ENCODE measurements at places on chromosomes 11 and 22.

DNA sequence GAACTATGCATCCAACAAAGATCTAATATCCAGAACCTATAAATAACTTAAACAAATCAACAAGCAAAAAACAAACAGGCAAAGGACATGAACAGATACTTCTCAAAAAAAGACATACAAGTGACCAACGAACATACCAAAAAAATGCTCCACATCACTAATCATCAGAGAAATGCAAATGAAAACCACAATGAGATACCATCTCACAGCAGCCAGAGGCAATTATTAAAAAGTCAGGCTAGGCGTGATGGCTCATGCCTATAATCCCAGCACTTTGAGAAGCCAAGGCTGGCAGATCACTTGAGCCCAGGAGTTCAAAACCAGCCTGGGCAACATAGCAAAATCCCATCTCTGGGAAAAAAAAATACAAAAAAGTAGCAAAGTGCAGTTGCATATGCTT is 10.7 kb downstream of the SAA4 start:
- DNase-seq: no peak

GRCh38 chr11:87926250-87926970 is 248.8 kb downstream of the RAB38 start:
- DNase-seq: no peak

- no peak for DNase-seq
These were observed 17.9 kb upstream of the UVRAG start for GRCh38 chr11:75797116-75797515.

DNA sequence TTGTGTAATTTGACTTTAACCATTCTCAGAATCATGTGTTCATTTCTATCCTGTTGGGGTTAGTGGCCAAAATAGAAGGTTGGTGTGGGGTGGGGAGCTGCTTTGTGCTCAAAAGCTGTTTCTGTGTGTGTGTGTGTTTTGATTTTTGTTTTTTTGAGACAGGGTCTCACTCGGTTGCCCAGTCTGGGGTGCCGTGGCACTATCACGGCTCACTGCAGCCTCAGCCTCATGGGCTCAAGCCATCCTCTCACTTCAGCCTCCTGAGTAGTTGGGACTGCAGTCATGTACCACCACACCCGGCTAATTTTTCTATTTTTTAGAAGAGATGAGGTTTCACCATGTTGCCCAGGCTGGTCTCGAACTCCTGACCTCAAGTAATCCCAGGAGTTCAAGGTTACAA is 18.1 kb upstream of the AIFM3 start:
- DNase-seq: no peak

- DNase-seq: no peak
These were observed 7.6 kb upstream of the ASCL2 start for GRCh38 chr11:2277933-2278523.

- DNase-seq: no peak
These were observed 966.5 kb downstream of the NTM start for GRCh38 chr11:132336781-132337535.

DNA sequence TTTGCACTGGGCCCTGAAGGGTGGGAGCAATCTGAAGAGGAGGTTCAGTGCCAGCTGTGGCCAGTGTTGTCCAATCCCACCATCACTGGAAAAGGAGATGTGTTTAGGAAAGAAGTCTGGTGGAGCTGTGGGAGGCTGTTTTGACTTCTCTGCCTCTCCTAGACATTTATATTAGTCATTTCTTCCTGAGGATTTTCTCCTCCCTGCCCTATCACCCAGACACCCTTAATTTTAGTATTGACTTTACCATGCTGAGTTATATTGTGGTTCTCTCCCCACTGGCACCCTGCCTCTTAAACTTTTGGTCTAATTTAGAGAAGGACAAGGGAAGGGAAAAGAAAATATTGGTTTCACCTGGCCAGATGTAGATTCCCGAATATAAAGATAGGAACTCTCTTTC is 159.1 kb downstream of the WNT11 start:
- DNase-seq: no peak

GRCh38 chr11:119970555-119971304 is 167.2 kb downstream of the TRIM29 start:
- no peak for DNase-seq

DNA sequence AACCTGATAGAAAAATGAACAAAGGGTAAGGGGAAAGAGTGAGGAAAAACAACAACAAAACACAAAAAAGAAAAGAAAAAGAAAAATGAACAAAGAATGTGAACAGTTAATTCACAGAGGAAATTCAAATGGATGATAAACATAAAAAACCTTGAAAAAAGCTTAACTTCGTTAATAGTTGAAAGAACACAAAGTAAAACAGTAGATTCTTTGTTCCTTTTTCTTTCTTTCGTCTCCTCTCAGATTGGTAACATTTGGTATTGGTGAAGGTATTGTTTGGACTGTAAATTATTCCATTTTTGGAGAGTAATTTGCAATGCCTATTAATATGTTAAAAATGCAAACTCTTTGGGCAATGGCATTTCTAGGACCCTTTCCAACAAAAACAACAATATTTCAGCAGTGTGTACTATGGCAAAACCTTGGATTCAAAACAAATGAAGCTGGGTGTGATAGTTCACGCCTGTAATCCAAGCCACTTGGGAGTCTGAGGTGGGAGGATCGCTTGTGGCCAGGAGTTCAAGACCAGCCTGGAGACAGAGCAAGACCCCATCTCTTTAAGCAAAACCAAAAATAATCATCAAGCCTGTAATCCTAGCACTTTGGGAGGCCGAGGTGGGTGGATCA is 3.3 kb upstream of the BACE1 start:
- no peak for DNase-seq

DNA sequence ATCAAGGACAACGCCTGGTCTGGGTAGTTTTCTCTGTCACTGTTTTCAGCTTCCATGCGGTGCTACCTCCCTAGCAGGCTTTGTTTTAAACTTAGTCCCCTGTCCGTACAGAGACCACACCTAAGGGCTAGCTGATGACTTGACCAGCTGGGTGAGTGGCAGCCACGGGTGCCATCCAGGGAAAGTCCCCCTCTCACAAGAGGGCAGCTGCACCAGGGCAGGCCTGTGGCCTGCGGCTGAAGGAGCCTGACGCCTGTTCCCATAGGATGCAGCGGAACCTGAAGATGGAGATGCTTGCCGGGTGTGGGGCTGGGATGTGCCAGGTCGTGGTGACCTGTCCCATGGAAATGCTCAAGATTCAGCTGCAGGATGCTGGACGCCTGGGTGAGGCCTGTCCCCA is 19.9 kb downstream of the SLC25A18 start:
- DNase-seq: no peak

DNA sequence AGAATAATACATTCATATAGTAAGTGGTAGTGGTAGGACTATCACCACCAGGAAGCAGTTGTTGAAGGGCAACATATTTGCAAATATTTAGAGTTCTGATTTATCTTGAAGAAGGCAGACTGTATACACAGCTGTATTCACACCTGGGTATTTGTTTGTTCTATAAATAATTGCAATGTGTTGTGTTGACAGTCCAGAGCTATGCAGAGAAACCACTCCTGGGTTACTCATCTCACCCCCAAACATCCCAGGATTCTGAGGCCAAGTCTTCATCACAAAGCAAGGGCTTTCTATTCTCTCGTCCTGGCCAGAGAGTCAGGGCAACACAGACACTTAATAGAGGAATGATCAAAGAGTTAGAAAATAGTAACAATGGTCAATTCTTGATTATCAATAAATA is 102.1 kb upstream of the FAT3 start:
- DNase-seq: no peak
